ENCODE measurements at places on chromosomes 13 and 19. TPM values are rescaled to one million over a fixed set of nuclear protein-coding genes. Genes with fewer than 3 reads are reported as not detected.

ZNF177 gene
- 1.00 TPM for total RNA-seq

ZNF845 gene
- 9.9 TPM for total RNA-seq

SPTBN4 gene
- total RNA-seq, result 0.78 TPM

NFIX gene
- total RNA-seq, result 0.03 TPM
